ENCODE measurements at places on chromosomes 7 and 10.

DNA sequence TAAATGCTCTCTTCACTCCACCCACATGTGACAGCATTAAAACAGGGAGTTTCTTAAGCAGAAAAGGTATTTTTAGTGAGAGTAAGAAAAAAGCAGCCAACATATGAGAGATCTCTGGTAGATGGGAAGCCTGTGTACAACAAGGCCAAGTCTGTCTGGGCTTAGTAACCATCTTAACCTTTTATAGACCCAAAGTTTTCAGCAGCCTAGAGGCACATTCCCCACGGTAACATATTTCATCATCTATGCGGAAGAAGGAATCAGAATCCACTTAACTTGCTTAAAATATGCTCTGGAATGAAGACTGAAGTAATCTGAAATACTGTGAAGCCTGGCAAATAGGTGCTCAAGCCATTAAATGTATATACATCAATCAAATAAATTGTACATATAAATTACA is 127.8 kb downstream of the RAPGEF5 start:
- no peak overlapping the region for H3K27ac ChIP-seq
- DNase-seq, result no peak
- no peaks in the 10 kb centered on the region for H3K27me3 ChIP-seq
- H3K4me3 ChIP-seq, result no peak overlapping the region
- no peaks in the 10 kb centered on the region for H3K4me1 ChIP-seq
- H3K36me3 ChIP-seq, result no peaks in the 10 kb centered on the region

DNA sequence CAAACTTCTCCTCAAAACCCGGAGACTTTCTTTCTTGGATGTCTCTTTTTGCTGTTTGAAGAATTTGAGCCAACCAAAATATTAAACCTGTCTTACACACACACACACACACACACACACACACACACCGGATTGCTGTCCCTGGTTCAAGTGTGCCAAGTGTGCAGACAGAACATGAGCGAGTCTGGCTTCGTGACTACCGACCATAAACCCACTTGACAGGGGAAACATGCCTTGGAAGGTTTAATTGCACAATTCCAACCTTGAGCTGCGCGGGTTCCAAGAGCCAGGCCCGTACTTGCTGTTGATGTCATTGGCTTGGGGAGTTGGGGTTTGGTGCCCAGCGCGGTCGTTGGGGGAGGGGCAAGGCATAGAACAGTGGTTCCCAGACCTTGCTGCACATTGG is 1.7 kb downstream of the EGFR start:
- H3K36me3 ChIP-seq, result no peaks in the 10 kb centered on the region
- peak overlapping the region; percentile 69 for H3K4me3 ChIP-seq
- no peak for DNase-seq
- H3K4me1 ChIP-seq, result peaks cover 4% of the 10 kb centered on the region
- H3K27me3 ChIP-seq, result peaks cover 69% of the 10 kb centered on the region
- H3K27ac ChIP-seq, result no peak overlapping the region

GRCh38 chr10:83943049-83943448 is 196.3 kb upstream of the GHITM start:
- H3K27me3 ChIP-seq, result peaks cover 12% of the 10 kb centered on the region
- no peak overlapping the region for H3K4me3 ChIP-seq
- H3K36me3 ChIP-seq, result no peaks in the 10 kb centered on the region
- no peak for DNase-seq
- H3K4me1 ChIP-seq, result peaks cover 16% of the 10 kb centered on the region

- no peak for DNase-seq
- H3K4me1 ChIP-seq, result no peaks in the 10 kb centered on the region
- H3K27me3 ChIP-seq, result no peaks in the 10 kb centered on the region
- H3K36me3 ChIP-seq, result no peaks in the 10 kb centered on the region
- no peak overlapping the region for H3K27ac ChIP-seq
- H3K4me3 ChIP-seq, result no peak overlapping the region
Measured at GRCh38 chr10:8130973-8131911, 76.8 kb downstream of the GATA3 start.

GRCh38 chr10:4181081-4181480 is 396.1 kb upstream of the KLF6 start:
- no peaks in the 10 kb centered on the region for H3K36me3 ChIP-seq
- no peak overlapping the region for H3K27ac ChIP-seq
- no peak overlapping the region for H3K4me3 ChIP-seq
- no peaks in the 10 kb centered on the region for H3K4me1 ChIP-seq
- H3K27me3 ChIP-seq, result no peaks in the 10 kb centered on the region

Data from GM23338 (cell line).